ENCODE measurements at places on chromosomes 12 and 14.

- no peak for DNase-seq
Measured at GRCh38 chr12:6807170-6807569, 14.5 kb upstream of the GPR162 start.

- no peak for DNase-seq
Measured at GRCh38 chr14:69131176-69131575, 21.7 kb downstream of the DCAF5 start.

DNA sequence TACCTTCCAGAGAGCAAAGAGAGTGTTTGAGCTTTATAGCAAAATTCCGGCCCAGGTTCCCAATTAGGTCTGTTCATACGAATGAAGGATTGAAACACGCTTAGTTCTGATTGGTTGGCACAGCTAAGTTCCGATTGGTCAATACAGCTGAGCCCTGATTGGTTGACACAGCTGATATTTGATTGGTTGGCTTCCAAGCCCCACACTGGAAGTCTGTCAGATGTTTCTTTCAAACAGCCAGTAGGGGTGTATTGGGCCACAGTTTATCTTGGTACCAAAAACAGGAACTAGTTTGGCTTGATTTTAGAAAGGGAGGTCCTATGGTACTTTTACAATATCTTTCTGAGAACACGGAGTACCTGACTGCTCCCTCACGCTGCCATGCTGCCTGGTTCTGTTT, 93.4 kb downstream of the CAND1 start:
- DNase-seq, result no peak

DNA sequence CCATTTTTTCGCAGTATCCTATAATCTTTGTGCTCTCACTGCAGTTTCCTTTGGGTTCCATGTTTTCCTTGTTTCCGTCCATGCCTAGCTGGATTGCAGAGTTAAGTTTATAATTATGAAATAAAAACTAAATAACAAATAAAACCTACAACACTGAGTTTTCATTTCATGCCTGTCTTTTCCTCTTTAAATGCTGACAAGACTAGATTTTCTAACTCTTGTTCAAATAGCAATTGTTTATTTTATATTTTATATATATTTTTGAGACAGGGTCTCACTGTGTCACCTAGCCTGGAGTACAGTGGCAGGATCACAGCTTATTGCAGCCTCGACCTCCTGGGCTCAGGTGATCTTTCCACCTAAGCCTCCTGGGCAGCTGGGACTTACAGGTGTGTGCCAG, 5.3 kb upstream of the GEMIN2 start:
- no peak for DNase-seq

DNA sequence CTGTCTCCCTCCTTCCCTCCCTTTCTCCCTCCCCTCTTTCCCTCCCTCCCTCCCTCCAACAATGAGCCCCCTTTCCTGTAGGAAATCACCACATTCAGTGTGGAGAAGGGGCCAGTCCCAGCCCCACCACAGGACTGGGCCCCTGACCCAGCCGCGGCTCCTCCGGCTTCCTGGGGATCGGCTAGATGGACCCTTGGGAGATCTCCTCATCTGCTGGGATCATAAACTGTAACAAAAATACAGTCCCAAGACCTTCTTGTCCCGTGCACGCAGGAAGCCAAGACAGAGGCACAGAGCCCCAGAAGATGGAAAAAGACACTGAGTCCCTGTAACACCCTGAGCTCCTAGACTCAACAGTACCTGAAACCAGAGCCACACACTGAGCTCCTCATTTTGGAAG, 23.9 kb downstream of the DIO3 start:
- no peak for DNase-seq

DNA sequence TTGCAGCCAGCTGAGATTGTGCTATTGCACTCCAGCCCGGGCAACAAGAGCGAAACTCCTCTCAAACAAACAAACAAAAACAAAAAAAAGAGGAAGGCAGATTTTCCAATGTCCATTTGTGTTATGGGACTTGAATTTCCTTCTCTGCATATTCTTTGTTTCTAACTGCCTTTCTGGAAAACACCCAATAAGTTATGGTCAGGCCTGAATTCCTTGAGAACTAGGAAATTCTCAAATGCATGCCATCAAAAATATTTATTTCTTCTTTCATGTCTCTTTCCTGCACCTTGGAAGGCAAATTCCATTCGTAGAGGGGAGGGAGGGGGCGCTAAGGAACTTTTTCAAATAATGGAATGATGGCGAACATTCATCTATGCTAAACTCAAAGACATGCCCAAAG, 117.6 kb upstream of the TMCC3 start:
- DNase-seq, result no peak

DNA sequence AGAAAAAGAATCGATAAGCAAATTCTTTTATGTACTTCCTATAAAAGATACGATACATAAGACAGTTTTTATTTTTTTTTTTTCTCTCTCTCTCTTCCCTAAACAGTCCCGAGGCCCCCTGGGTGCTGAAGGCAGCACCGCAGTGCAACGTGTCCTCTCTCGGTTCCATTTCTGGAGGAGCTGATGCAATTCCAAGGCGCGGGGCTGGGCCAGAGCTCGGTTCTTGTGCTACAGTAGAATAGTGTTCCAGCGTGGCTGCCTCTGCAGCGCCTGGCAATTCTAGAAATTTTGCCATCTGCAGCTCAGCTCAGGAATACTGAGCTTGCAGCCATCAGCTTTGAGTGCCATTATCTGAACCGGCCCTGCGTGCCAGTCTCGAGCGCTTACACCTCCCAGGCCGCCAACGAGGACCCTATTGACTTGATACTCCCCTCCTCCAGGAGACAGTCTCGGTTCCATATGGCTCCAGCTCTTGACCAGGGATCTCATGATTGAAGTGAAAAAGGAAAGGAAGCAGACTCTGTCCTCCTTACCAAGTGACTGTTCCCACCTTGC, 630 bp downstream of the ALDH1L2 start:
- DNase-seq, result no peak

- DNase-seq, result no peak
Measured at GRCh38 chr12:69099201-69099837, 140.1 kb upstream of the CPSF6 start.

- DNase-seq, result peak; percentile 45
Measured at GRCh38 chr14:63642229-63642611, 549 bp upstream of the WDR89 start.

DNA sequence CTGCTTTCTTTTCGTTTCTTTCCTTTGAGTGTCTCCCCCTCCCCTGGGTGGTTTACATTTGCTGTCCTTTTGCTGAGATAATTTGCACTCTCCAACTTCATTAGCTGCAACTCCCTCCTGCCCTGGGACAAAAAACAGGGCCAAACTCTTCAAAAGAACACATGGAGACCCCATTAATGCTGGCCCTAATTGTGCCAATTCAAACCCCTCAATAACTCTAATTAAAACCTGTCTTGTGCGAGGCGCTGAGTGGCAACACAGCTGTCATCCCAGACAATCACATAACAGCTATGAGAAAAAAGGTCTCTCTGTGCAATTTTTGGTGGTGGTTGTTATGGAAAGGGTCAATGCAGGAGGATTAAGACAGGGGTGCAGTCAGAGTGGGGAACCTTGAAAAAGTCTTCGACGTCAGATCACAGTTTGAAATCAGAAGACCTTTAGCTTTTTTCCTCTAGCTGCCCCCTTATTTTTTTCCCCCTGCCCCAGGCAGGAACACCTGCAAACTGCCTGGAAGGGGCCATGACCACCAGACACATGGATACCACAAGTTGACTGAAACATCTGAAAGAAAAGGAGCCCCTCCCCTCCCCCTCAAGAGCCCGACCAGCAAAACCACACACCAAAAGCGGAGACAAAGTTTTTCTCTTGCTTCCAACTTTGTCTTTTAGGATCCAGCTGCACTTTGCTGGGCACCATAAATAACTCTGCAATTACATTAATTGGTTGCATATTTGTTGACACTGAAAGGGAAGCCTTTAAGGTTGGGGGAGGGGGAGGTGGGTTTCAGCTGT, 26.5 kb upstream of the SMOC1 start:
- no peak for DNase-seq

DNA sequence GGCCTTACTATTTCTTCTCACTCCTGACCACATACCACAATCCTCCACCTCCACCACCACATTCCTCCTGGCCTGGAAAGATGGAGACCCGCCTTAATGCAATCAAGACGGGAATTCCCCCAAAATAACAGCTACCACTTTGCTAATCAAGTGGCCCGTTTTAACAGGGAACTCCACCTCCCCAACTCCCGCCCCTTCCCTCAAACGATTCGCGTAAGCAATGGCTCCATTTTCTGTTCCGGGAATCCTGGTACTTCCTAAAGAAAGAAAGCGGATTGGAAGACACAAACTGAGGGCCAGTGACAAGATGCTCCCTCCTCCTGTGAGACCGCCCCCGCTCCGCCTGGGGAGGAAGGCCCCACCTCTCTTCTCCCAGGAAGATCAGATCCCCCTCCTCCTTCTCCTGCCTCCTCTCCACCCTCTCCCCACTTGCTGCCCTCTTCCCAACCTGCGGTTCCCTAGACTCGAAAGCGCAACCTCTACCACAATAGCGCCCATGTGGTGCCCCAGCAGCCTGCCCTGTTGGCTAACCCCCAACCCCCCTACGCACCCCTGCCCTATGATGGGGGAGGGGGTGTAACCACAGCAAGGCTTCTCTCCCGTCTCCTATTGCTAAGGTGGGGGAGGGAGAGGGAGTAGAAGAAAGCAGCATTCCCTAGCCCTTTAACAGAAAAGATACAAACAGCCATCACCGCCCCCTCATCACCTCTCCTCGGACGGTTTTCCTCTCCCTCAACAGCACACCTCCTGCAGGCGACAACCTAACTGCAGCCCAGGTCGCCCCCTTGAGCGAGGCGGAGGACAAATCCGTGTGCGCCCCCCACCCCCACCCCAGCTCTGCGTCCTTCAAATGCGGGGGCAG, 777 bp downstream of the ARF3 start:
- DNase-seq, result no peak

DNA sequence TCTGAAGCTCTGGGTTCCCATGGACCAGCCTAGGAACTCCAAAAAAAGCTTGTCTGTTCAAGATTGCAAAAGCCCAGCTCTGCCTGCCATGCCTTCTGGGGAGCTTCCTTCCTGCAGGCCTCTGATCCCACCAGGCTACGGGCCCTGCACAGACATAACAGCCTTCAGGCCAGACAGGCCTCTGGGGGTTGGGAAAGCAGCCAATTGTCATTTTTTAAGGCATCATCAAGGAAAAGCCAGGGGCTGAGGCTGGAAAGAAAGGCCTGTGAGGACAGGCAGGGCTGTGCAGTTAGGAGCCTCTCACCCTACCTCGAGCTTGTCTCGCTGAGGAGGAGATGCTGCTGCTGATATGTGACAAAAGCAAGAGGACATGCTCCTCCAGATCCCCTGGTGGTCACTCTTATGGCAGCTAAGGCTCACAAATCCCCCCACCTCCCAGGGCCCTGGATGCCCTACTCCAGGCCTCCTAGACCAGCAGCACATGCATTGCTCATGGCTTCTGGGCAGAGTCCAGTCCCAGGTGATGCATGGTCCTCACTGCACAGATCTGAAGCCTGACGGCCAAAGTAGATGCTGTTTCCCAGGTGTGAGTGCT, 2.9 kb downstream of the TMEM229B start:
- DNase-seq, result no peak

- DNase-seq, result no peak
Measured at GRCh38 chr14:22482782-22483553, 106.1 kb downstream of the DAD1 start.

GRCh38 chr14:96762650-96763049, 34.5 kb upstream of the VRK1 start:
- no peak for DNase-seq

GRCh38 chr12:111616177-111616623, 17.1 kb upstream of the ATXN2 start:
- DNase-seq, result no peak

- no peak for DNase-seq
Measured at GRCh38 chr12:93578221-93578620, 5.7 kb downstream of the SOCS2 start.

GRCh38 chr14:100440207-100440631, 117.1 kb downstream of the SLC25A47 start:
- no peak for DNase-seq

- DNase-seq, result no peak
Measured at GRCh38 chr14:87864356-87865270, 128.4 kb downstream of the GALC start.

GRCh38 chr12:58533652-58534051, 386.7 kb downstream of the LRIG3 start:
- DNase-seq, result no peak

- DNase-seq, result no peak
Measured at GRCh38 chr12:114555451-114555850, 128.5 kb downstream of the TBX3 start.

- DNase-seq, result no peak
Measured at GRCh38 chr14:92886337-92886736, 36.6 kb upstream of the CHGA start.

DNA sequence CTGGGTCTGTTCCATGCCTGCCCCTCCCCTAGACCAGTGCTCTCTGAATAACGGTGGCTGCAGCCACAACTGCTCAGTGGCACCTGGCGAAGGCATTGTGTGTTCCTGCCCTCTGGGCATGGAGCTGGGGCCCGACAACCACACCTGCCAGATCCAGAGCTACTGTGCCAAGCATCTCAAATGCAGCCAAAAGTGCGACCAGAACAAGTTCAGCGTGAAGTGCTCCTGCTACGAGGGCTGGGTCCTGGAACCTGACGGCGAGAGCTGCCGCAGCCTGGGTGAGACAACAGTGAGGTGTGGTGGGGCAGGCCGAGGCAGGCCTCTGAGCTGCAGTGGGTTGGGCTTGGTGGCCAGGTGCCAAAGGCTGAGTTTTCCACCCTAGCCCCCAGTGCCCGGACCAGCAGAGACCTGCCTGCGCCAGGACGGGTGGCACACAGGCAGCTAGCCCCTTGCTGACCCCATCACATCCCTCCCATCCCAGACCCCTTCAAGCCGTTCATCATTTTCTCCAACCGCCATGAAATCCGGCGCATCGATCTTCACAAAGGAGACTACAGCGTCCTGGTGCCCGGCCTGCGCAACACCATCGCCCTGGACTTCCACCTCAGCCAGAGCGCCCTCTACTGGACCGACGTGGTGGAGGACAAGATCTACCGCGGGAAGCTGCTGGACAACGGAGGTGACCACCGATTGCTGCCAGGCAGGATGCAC, 28.2 kb upstream of the LRP1-AS start:
- peak; percentile 11 for DNase-seq

- no peak for DNase-seq
Measured at GRCh38 chr12:82839796-82840195, 153.1 kb downstream of the TMTC2 start.

- DNase-seq, result no peak
Measured at GRCh38 chr12:115623764-115624334, 653.6 kb downstream of the MED13L start.

GRCh38 chr12:131140069-131140435, 186.3 kb downstream of the ADGRD1 start:
- no peak for DNase-seq

DNA sequence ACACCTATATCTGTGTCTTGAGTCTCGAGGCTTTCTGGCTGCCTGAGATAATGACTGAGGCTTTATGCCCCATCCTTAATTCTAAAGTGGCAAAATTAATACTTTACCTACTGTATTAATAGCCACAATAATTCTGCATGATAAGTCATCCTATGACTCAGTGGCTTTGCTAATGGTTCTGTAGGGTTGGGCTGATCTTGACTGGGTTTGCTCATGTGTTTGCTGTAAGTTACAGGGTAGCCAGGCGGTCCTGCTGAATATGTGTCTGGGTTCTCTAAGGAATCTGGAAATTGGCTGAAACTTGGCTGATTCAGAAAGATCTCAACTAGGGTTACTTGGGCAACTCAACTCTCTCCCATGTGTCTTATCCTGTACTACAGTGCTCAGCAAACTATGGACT, 21.7 kb downstream of the MGST1 start:
- no peak for DNase-seq

GRCh38 chr12:22088886-22089285, 42.9 kb downstream of the CMAS start:
- no peak for DNase-seq

Data from activated CD8-positive, alpha-beta memory T cell treated with anti-CD3 and anti-CD28 coated beads for 1 hour (primary cell).